ENCODE measurements at places on chromosomes 11 and 22.

DNA sequence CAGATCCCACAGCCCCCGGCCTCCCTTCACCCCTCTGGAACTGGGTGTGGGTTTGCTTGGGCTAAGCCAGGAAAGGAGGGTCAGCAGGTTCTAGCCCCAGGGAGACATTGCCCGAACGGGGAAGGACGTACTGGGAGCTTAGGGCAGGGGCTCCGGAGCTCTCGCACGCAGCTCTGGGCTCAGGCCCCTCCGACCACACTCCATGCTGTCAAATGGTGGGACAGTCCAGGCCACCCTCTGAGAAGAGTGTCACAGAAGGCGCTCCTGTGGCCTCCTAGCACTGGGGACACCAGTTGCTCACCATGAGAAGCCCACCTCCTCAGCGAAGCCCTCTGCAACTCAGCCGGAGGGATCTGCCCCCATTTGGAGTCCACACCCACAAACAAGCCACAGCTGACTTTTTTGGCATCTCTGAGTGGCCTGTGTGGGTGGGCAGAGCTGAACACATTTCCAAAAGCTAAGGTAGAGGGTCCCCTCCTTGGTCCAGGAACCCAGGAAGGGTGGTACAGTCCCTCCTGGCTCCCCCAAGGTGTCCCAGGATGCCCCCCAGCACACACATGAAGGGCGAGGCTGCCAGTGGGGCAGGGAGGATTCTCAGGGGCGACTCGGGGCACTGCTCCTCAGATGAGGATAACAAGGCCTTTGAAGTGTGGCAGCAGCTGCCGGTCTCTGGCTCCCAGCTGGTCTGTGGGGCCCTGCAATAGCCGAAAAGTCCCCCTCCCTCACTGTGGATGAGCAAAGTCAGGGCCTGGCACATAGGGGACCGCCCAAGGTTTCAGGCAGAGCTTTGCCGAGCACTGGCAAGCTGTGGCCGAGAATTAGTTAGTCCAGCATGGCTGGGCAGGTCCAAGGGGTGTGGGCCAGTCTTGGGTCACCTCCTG lies 13.0 kb upstream of the TEF start:
- no peak for DNase-seq

GRCh38 chr22:18905540-18906409 lies at the start of gene DGCR6:
TSS of gene DGCR6 (plus strand) at chr22:18906320. CDS start at chr22:18906375, 55 bp downstream.
- no peak for DNase-seq

- no peak for DNase-seq
These were observed 58.5 kb downstream of the UBASH3B start for GRCh38 chr11:122714004-122714403.

GRCh38 chr11:71556018-71556417 lies 7.8 kb downstream of the KRTAP5-9 start:
- DNase-seq: no peak

DNA sequence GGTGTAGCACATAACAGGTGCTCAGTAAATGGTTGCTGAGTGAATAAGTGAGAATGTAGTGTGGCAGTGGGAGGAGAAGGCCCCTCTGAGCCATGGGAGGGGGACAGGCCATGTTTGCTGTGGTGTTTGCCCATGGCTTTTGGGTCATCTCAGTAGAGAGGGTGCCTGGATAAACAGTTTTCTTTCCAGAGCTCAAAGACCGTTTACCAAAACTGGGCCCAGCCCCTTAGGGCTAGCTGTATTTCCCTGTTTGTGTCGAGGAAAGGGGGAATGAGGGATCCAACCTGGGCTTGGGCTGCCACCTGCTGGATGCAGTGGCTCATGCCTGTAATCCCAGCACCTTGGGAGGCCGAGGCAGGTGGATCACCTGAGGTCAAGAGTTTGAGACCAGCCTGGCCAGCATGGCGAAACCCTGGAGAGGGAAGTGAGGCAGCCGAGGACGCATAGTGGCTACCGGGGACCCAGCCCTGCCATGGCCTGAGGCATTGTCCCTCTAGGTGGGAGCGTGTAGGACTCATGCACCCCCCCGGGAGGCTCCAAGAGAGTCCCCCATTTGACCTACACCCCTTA lies 8.7 kb upstream of the LTO1 start:
- DNase-seq: no peak

- DNase-seq: no peak
These were observed at the start of gene TREH for GRCh38 chr11:118679483-118679882. TSS of gene TREH (minus strand) at chr11:118679650. CDS start at chr11:118679627, 23 bp downstream.

- no peak for DNase-seq
These were observed 7.1 kb downstream of the P2RY2 start for GRCh38 chr11:73225001-73225686.

DNA sequence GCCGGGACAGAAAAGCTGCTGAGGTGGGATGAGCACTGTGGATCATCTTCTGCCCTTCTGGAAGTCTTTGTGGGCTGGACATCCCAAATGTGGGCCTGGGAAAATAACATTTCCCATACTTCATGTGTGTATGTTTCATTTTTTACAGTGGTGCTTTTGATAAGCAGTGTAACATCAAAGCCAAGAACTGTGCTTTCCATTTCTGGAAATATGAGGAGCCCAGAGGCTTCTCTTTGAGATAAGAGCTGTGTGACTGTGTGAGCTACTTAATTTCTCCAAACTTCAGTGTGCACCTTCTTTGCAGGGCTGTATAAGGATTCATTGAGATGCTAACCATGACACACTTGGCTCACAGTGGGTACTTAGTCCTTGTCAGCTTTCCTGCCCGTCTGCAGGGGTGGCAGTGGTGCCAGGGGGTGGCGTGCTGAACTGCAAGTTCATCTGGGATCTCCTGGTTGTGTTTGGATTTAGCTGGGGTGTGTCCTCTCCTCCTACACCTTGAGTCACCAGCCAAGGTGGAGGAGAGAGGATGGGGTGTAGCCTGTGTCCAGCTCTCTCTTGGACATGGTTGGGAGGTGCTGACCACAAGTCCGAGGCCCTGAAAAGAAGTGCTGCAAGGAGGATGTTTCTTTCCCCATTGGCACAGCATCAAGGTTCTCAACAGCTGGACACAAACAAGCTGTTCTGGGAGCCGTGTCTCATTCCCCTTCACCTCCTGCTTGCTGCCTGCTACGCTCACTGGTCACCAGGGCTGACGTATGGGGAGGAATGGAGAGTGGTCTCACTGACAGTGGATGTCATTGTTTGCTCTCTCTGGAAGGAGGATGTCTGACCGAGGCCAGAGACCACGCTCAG lies 139.4 kb downstream of the TEAD1 start:
- DNase-seq: no peak

GRCh38 chr22:42380769-42381551 lies 51.2 kb downstream of the NFAM1 start:
- no peak for DNase-seq

Measured in activated gamma-delta T cell treated with anti-CD3 and anti-CD28 coated beads, Interleukin-2, amount 50 U/mL, for 16 hours (primary cell).